Breast epithelium (tissue), 4 donors: ENCODE measurements at places on chromosomes 6 and 20.

GRCh38 chr6:143015300-143015706 lies 45.4 kb upstream of the AIG1 start:
- no peak overlapping the region for H3K27ac ChIP-seq
- no peaks in the 10 kb centered on the region for H3K4me1 ChIP-seq
- DNase-seq, result no peak
- no peaks in the 10 kb centered on the region for H3K36me3 ChIP-seq
- H3K27me3 ChIP-seq, result no peaks in the 10 kb centered on the region

- H3K36me3 ChIP-seq, result peaks cover 23% of the 10 kb centered on the region
- H3K27ac ChIP-seq, result no peak overlapping the region
- no peaks in the 10 kb centered on the region for H3K4me1 ChIP-seq
- H3K4me3 ChIP-seq, result no peak overlapping the region
- DNase-seq, result no peak
Measured at GRCh38 chr20:32438331-32438858, 80.3 kb downstream of the ASXL1 start.

DNA sequence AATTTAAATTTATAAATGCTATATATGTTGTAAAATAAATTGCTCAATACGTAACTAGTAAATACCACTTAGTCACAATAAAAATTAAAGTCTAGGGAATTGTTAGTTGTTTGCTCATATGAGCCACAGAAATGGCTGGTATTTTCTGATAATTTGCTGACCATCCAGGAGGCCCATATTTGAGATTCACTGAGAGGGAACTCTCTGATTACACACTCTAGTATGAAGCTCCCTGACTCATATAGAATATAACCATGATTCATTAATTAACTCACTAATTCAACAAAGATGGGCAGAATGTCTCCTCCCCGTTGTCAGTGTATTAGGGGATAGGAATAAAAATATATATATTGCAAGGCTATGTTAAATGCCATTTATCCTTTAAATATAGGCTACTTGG lies 46.6 kb upstream of the TMEM30A start:
- no peak for DNase-seq
- H3K27me3 ChIP-seq, result no peaks in the 10 kb centered on the region
- no peaks in the 10 kb centered on the region for H3K4me1 ChIP-seq
- no peak overlapping the region for H3K27ac ChIP-seq

DNA sequence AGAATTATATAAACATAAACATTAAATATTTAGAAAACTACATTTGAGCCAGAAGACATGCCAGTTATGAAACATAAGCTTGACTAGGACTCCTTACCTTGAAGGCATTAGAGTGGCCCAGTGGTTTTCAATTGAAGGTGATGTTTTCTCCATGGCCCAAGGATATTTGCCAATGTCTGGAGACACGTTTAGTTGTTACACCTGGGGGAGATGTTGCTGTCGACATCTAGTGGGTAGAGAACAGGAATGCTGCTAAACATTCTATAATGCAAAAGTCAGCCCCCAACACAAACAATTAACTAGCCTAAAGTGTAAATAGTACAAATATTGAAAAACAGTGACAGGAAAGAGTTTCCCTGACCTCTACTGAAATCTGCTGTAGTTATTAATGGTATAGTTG lies 200.9 kb upstream of the HS3ST5 start:
- no peak overlapping the region for H3K4me3 ChIP-seq
- H3K27me3 ChIP-seq, result no peaks in the 10 kb centered on the region
- no peak overlapping the region for H3K27ac ChIP-seq

DNA sequence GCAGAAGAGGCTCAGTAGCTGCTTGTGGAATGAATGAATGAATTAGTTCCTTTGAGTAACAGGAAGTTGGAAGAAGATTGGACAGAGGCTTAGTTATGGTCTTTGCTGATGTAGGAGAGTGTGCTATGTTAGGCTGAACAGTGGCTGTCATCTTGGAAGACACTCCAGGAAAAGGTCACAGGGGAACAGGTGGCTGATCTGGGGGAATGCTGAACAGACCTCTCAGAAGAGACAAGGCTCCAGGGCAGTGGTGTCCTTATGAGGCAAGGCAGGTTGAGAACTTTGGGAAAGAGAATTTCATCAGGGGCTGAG lies 62.3 kb downstream of the UTRN start:
- H3K36me3 ChIP-seq, result no peaks in the 10 kb centered on the region
- no peaks in the 10 kb centered on the region for H3K27me3 ChIP-seq
- peak overlapping the region; percentile 60 for H3K27ac ChIP-seq
- H3K4me1 ChIP-seq, result no peaks in the 10 kb centered on the region

DNA sequence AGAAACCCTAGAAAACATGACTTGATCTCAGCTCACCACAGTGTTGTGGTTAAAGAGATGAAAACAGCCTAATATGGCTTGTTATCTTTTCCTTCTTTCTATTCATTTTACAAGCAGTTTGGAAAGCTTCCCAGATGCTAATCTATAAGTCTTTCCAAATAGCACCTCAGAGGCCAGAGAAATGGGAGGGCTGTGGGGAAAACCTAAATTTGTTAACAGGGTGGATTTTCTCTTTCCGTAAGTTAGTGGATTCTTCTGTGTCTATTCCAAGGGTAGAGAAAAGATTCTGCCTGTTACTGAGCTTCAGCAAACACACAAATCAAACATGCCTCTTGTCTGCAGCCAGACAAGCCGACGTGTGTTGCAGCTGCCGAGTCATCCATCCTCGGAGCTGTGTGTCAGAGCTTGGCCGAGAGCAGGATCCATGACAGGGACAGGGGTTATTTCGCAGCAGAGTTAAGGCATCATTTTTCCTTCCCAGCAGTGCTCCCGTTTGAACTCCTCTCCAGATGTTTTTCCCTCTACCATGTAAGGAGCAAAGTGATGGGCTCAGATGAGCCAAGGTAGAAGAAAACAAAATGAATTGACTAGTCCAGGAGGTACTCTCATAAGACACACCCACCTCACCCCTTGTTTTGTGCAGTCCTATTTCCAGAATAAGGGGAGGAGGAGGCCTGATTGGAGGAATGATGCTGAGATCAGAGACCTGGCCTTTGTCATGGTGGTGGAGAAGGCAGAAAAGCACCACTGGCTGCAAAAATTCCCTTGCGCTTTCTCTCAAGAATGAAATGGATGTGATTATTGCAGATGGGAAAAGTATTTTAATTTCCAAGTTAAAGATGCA lies 560.0 kb downstream of the C6orf118 start:
- H3K27ac ChIP-seq, result no peak overlapping the region
- DNase-seq, result no peak
- H3K36me3 ChIP-seq, result no peaks in the 10 kb centered on the region

DNA sequence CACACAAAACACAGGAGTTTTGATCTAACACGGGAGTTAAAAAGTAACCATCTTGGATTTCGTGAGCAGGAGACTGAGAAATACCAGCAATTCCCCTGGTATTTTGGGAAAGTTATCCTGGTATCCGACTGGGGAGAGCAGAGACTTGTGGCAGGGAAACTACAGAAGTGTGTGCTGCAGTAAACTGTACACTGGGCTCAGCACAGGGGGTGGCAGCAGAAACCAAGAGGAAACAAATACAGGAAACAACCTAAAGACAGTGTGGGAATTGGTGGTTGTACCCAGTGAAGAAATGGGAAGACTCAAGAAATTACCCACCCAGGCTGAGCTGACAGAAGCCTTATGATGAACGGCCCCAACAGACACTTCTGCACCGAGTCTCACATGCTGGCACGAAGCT lies 109.8 kb downstream of the CHD6 start:
- no peak for DNase-seq
- H3K27me3 ChIP-seq, result no peaks in the 10 kb centered on the region
- H3K4me1 ChIP-seq, result no peaks in the 10 kb centered on the region
- no peak overlapping the region for H3K4me3 ChIP-seq
- no peak overlapping the region for H3K27ac ChIP-seq
